ENCODE measurements at places on chromosomes 3 and 15. TPM values are rescaled to one million over a fixed set of nuclear protein-coding genes. Genes with fewer than 3 reads are reported as not detected.

SPATA12 gene
- polyA plus RNA-seq: 0.05 TPM

- no peak for DNase-seq
Measured at GRCh38 chr3:113105093-113105449, 106.3 kb upstream of the BOC start.

DNA sequence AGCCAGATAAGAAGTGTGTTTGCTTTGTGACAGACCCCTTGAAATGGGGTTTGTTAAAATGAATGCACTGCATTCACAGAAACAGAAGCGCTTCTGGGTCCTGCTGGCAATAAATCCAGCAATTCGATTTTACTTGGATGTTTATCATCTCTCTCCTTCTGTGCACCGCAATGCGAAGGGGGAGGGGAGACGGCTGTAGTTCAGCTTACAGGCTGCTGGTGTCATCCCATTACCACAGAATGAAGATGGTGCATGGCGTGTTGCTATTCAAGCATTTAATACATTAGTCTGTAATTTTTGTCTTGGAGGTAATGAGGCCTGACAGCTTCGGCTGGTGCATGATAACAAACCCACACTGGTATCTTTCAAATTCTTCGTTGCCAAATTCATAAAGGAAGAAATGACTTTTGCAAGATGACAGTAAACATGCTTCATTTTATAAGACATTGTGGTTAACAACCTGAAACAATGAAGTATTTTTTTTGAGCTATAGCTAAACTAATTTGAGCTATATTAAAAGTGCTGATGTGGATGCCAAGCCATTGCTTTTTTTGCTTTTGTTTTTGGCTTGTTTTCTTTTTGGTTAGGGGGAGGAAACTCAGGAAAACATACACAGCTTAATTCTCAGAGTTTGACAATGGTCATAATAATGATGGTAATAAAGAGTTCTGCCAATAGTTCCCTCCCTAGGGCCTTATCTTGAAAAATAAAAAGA is 418.3 kb downstream of the OTOL1 start:
- DNase-seq: peak; percentile 61

ATOSA gene
- polyA plus RNA-seq: 21.5 TPM

DNA sequence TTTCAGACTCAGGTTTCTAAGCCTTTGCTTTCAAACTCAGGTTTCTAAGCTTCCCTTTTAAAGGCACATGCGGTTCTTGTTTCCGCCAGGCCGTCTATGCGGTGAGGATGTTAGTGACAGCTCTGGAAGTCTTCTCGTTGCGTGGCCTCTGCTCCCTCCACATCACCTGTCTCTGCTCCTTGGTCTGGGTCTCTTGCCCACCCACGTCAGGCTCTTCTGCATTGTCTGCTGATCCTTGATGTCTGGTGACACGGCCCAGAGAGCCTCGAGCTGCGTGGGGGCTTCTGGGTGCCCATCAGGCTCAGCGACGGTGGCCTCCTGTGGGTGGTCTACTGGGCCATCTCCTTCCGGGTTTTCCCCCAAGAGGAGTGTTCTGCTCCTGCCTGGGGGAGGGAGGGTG is 30.5 kb downstream of the KLF13 start:
- no peak for DNase-seq

SERINC4 gene
- polyA plus RNA-seq: 0.42 TPM

ENTPD3 gene
- 0.46 TPM for polyA plus RNA-seq

P2RY14 gene
- 1.4 TPM for polyA plus RNA-seq

DNA sequence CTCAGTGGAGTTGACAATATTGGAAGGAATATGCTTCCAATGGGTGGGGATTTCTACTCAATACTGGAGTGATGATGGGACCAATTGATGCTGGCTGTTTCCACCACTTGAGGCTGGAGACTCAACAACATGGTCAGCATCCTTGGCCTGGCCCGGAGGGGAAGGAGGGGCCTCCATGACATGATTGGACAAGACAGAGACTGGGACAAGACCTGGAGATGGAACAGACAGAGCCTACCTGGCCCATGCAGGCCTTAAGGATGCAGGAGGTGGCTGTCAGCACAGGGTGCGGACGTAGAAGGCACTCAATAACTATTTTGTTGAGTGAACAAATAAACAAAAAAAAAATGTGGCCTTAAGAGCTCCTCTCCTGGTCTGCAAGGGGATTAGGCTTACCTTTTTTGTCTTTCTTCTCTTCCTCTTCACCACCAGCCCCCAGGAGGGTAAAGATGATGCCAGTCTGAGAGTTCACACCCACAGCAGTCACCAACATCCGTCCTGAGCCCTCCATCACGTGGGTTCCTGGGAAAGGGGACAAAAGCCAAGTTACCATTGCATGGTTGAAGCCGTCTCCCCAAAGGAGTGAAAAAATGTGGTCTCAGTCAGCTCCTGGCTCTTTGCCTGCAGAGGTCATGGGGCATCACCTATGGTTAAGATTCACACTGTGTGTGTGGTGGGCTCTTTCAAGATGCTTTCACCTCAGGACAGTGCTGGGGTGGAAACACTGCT is 67.1 kb upstream of the SEC13 start:
- DNase-seq: no peak

- no peak for DNase-seq
Measured at GRCh38 chr3:179069762-179070390, 1.7 kb downstream of the ZMAT3 start.

All from forelimb muscle (tissue), 1 donor.